Activated naive CD4-positive, alpha-beta T cell (primary cell): ENCODE measurements at places on chromosomes 6 and 20.

GRCh38 chr6:126040826-126041225 is 54.5 kb downstream of the TRMT11 start:
- no peak for DNase-seq

DNA sequence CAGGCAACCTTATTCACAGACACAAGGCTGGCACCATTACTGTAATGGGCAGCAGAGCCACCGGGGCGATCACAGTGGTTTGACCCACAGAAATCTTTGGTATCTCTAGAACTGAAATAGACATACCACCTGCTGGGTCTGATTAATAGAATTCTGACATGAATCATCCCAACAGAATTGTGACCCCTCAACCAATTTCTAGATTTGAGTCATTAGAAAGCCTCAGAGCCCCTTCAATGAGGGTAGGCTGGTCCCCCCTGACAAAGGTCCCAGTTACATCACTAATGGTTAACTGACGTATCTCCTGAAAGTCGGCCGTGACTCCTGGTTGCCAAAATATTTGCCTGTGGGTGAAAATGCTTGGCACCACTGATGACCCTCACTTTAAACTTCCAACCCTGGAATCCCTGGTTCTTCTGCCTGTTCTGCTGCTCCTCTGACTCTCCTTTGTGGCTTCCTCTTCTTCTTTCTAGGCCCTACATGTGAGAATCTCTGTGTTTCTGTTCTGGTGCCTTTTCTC is 124.9 kb upstream of the ARID1B start:
- no peak for DNase-seq

DNA sequence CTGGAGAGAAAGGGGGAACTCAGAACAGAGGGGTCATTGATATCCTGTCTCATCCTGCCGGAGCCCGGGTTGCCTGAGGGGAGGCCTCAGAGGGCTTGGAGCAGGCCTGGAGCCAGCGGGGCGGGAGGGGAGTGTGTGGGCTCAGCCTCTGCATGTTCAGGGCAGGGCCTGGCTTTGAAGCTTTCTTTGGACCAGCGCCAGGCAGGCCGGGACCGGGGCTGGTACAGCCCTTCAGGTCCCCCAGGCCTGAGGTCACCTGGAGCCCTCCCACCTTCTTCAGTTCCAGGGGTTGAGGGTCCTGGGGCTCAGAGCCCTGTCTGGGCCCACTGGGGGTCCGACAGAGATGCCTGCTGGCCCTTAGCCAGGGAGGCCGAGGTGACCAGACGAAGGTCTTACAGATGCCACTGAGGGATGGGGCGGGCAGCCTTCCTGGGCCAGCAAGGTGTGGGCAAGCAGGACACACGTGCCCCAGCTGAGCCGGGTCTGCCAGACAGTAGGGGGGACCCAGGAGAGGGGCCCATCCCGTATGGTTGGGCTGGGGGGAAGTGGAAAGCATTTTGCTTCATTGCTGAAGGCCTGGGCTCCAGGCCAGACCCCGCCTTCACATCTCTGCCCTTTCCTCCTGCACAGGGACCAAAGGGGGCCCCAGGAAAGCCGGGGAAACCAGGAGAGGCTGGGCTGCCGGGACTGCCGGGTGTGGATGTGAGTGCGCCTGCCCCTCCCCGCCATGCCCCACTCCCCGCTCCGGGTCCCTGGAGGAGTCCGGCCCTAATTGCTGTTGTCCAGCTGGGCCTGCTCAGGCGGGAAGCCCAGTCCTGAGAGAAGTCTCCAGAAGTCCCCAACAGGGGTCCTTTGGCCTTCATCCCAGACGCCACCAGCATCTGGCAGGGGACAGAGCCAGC is 2.0 kb downstream of the COL9A3 start:
- DNase-seq = no peak

DNA sequence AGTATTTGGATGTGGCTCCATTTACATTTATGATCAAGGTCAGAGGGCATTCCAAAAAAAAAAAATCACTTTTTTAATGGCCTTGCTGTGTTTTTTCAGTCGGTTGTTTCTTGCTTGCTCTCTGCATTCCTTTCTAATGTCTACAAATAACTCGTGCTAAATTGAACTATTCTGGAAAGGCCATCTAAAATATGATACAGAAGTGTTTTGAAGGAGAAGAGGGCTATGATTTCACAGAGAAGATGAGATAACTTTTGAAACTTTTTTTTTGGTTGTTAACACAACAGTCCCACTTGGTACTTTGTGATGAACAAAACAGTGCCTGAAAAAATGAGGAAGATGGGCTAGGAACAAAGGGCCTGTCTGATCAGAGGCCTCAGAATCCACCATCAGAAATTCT is 156.1 kb upstream of the SMLR1 start:
- DNase-seq = no peak

- no peak for DNase-seq
Measured at GRCh38 chr6:70901324-70901723, 55.5 kb downstream of the B3GAT2 start.

- no peak for DNase-seq
Measured at GRCh38 chr6:139757784-139758183, 383.3 kb upstream of the CITED2 start.

- no peak for DNase-seq
Measured at GRCh38 chr6:30601815-30602641, 15.0 kb downstream of the PPP1R10 start.

DNA sequence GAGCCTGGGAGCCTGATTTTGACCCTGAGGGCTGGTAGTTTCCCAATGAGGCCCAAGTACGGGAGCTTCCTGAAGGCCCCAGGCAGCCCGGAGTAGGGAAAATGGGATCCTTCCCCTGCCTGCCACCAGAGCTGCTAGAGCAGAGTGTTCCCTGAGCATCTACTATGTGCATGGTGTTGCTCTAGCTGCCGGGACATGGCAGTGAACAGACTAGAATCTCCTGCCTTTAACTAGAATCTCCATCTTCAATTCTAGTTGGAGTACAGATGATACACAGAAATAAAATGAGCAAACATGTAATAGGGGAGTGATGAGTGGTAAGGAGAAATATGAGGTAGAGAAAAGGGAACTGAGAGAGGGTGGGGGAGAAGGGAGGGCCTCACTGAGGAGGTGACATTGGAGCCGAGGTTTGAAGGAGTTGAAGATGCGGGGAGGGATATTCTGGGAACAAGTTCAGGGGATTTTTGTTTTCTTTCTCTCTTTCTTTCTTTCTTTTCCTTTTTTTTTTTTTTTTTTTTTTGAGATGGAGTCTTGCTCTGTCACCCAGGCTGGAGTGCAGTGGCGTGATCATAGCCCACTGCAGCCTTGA is 18.5 kb downstream of the VSTM2L start:
- DNase-seq = no peak
